ENCODE measurements at places on chromosomes 3 and 15.

GRCh38 chr15:63977119-63977518, 69.2 kb downstream of the DAPK2 start:
- DNase-seq = no peak

DNA sequence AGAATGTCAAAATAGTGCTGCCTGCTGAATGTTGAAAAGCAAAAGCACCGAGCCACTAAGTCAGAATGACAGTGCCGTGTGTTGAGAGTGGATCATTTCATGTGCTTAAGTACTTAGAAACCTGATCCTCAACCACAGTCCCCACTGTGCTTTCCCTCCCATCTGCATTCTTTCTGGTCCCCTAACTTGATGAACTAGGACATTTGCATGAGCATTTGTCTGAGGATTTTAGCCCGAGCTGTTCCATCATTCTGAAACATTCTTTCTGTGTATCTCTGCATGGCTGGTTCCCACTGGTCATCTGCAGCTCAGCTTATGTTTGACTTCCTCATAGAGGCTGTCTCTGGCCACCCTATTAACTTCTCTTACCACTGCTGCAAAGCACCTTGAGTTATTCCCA, 42.0 kb downstream of the SST start:
- DNase-seq = no peak

DNA sequence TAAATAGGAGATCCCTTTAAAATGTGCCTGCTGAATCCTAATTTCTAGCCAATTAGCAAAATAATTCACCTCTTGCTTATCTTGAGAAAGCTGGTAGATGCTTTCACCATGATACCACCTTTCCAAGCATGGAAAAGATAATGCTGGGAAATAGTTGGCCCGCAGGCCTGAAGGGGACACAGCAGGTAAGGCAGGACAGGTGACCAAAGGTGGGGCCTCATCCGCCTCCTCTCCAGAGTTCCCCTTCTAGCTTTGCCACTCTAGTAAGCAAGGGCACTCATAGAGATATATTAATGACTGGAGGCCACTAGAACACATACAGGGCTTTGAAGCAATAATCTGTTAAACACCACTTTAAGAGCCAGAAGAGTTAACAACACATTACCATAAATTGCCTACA, 45.5 kb downstream of the SATB1 start:
- no peak for DNase-seq

- DNase-seq = no peak
These were observed 81.9 kb upstream of the ADAMTSL3 start for GRCh38 chr15:83571820-83572707.

DNA sequence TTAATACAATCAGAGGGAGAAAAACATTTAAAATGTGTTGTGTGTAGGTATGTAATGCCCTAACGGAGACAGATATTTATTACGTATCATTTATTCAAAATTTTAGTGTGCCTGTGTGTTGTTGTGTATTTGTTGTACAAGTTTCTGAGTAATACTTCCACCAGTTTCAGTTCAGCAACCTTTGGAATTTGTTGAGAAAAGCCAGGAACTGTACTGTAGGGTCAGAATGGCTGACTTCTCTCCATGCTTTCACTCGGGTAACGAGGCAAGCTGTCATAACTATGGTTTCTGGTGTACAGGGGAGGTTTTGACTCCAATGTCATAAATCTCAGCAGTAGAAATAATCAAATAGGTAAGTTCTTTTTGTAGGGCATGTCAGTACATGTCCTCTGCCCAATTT, 23.8 kb upstream of the CNTN6 start:
- DNase-seq = no peak

DNA sequence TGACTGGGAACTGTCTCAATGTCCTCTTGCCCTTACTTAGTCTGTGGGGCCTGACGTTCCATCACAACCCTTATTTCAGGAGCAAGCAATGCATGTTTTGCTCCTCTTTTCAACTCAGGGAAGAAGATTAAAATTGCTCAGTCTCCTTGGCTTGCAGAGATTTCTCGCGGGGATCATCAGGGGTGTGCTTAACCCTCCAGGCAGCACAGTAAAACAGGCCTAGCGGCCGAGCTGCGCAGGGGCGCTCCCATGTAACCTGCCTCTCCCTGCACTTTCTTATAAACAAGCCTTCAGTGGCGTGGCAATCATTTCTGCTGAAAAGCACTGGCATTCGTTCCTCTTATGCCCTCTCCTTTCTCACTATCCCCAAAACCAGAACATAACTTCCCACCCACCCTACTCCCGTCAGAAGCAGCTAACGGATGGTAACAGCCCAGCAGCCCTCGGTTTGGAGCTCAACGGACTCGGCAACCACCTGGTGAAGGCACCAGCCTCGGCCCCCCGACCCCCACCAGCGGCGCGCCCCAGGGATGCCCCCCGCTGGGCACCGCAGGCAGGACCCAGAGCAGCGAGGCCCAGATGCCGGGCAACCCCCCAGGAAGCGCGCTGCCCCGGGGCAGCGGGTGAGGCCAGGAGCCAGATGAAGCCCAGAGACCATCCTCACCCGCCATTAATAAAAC, 1.1 kb downstream of the MCF2L2 start:
- DNase-seq = no peak

GRCh38 chr15:31128919-31129768, 27.6 kb upstream of the TRPM1 start:
- peak; percentile 29 for DNase-seq

GRCh38 chr3:1938975-1939374, 159.7 kb upstream of the CNTN4 start:
- DNase-seq = no peak

- no peak for DNase-seq
These were observed 39.0 kb downstream of the WHAMM start for GRCh38 chr15:82848241-82848993.

- no peak for DNase-seq
These were observed 965.0 kb downstream of the MCTP2 start for GRCh38 chr15:95196176-95196915.

GRCh38 chr3:36677331-36678007, 86.9 kb downstream of the DCLK3 start:
- peak; percentile 91 for DNase-seq

- no peak for DNase-seq
These were observed 26.0 kb upstream of the UBE3A start for GRCh38 chr15:25464784-25465183.

DNA sequence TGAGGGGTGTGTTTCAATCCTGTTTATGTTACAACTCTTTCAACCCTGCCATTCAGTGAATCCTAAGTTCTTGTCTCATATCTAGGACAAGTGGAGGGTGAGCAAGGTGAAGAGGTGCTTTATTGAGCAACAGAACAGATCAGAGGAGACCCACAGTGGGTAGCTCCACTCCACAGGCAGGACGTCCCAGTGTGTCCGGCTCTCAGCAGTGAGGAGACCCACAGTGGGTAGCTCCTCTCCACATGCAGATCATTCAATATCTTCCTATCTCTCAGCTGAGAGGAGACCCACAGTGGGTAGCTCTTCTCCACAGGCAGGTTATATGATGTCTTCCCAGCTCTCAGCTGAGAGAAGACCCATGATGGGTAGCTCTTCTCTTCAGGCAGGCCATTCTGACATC, 556.7 kb downstream of the SI start:
- no peak for DNase-seq

DNA sequence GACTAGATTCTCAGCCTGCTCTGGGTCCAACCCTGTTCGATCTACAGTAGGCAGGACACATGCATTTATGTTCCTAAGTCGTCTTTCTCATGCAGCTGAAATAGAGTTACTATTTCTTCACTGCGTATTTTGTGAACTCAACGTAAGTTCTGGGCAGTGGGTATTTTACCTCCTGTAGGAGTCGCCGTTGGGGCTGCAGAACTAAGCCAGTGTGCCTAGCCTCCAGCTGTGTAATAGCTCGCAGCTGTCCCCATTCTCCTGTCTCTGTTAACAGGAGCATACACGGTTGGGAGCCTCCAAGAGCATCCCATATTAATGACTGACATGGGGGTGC, 58.4 kb upstream of the HRH1 start:
- DNase-seq = no peak

- no peak for DNase-seq
These were observed 52.6 kb downstream of the BTD start for GRCh38 chr3:15654127-15654526.

DNA sequence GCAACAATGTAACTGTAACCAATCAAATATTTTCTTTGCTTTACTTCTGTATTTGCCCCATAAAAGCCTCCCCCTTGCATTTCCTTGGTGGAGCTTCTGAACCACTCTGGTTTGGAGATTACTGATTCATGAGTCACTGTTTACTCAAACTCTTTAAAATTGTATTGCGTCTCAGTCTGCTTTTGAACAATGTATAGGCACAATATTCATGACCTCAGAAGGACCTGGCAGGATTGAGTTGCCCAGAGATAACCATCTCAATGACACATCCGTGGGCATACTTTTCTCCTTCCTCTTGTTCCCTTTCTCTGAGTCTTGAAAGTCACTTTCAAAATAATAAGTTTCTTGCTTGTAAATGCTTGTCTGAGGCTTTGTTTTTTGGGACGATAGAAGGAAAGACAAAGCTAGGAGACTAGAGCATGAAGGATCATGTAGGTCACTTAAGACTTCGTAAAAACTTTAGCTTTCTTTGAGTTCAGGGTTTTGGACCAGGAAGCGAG, 57.1 kb upstream of the POU1F1 start:
- DNase-seq = peak; percentile 99

- DNase-seq = no peak
These were observed 843.4 kb upstream of the DPPA4 start for GRCh38 chr3:110180733-110181132.

- no peak for DNase-seq
These were observed 420.4 kb downstream of the TIGIT start for GRCh38 chr3:114714237-114714636.

DNA sequence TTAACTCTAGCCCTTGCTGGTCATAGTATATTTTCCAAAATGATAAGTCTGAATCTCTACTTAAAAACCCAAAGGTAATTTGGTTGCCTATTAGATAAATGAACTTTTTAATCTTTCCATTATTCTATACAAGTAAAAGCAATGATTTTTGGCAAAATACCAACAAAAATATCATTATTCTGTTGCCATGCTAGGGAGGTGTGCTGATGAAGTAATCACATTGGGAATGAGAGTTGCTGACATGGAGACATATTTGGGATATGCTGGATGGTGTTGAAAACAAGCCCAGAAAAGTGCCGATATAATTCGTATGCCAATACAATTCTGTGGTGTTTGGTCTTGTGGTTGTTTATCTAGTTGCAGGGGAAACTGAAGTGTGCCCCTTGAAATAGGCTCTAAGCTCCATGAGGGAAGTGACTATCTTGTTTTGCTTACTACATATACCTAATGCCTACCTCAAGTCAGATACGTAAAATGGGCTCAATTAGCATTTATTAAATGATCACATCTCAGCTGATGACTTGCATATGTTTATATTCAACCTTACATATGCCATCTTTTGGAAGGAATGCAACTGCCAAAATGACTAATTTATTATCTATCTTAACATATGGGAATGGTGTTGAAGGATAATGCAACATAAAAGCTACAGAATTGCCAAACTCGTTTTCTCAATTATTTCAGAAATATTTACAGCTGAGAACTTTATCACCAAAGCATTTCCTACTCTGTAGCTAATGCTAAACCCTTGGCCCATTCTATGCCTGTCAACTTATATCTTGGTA, 5.8 kb downstream of the TOPBP1 start:
- DNase-seq = no peak

- DNase-seq = no peak
These were observed 3.6 kb upstream of the ZNF148 start for GRCh38 chr3:125378762-125379161.

DNA sequence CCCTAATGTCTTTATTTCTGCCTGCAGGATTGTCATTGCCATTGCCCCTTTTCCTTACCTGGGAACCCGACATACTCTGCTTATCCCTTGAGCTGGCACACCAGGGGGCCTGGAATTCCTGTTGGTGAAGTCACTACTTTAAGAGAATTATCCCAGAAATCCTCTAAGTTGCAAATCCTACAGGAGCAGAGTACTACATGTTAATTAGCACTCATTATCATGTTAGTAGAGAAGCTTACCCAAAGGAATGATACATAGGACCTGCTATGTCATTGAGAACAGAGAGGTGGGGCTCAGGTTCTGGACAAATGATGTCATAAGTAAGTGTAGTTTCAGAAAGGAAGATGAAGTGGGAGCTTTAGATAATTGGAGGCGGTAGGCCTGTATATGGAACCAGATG, 27.4 kb downstream of the SCG5 start:
- DNase-seq = no peak

- DNase-seq = no peak
These were observed 267.5 kb upstream of the NR2E3 start for GRCh38 chr15:71542836-71543235.

DNA sequence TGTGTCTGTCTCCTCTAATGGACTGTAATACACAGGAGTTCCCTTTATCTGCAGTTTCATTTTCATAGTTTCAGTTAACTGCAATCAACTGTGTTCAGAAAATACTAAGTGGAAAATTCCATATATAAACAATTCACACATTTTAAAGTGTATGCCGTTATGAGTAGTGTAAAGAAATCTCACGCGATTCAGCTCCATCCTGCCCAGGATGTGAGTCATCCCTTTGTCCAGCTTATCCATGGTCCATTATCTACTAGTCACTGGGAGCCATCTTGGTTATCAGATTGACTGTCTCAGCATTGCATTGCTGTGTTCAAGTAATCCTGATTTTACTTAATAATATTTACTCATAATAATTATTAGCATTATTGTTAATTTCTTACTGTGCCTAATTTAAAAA, 14.5 kb downstream of the ZPLD1 start:
- peak; percentile 8 for DNase-seq

DNA sequence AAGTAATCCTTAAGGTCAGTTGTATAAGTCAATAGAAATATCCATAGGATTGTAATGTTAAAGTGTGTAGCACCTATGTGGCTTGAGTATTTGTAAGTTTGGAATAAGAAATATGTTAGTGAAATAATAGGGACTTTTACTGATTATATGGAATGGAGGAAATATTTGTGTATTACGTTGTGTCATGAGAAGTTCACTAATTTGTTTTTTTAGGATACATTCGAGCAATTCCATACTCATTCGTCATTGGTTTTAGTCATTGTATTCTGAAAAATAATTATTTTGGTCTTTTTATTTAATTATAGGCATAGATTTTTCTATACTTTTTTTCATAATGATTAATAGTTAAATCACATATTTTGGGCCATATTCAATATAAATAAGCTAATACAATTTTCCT, 21.0 kb downstream of the MBNL1 start:
- no peak for DNase-seq

DNA sequence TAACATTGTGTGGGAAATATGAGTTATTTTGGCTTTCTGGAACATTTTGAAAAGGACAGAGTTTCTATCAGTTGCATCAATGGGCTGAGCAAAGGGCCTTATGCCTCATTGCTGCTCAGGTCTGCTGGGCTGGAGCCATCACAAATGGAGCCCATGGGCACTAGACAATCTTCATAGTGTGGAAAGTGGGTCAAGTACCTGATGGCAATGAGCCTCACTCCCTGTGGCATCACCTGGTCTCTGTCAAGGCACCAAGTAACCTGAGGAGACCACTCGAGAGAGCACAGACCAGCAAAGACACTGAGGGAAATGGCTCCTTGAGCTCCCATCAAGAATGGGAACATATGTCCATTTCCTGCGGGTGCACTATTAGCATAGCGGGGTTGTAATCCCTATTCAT, 96.7 kb upstream of the PPP2R3A start:
- no peak for DNase-seq

Measured in HS-27A (cell line).